ENCODE measurements at places on chromosomes 1 and 21. TPM values are rescaled to one million over a fixed set of nuclear protein-coding genes. Genes with fewer than 3 reads are reported as not detected.

DNA sequence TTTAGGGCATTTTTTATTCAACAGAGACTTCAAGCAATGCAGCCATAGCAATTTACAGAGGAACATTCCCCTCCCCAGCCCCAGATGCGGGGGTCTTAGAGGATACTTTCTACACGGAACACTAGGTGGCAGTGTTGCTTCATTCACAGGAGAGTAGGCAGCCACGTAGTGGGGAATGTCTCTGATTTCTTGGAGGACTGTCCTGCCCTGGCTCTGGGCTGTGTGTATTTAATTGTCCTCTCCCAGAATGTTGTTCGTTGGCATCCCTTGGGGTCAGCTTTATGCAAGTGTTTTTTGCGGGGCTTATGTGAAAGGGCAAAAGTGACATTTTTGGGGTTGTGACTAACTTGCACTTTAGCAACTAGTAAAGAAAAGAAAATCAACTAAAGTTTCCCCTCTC lies 96.9 kb downstream of the PAPPA2 start:
- peak; percentile 75 for DNase-seq

DNA sequence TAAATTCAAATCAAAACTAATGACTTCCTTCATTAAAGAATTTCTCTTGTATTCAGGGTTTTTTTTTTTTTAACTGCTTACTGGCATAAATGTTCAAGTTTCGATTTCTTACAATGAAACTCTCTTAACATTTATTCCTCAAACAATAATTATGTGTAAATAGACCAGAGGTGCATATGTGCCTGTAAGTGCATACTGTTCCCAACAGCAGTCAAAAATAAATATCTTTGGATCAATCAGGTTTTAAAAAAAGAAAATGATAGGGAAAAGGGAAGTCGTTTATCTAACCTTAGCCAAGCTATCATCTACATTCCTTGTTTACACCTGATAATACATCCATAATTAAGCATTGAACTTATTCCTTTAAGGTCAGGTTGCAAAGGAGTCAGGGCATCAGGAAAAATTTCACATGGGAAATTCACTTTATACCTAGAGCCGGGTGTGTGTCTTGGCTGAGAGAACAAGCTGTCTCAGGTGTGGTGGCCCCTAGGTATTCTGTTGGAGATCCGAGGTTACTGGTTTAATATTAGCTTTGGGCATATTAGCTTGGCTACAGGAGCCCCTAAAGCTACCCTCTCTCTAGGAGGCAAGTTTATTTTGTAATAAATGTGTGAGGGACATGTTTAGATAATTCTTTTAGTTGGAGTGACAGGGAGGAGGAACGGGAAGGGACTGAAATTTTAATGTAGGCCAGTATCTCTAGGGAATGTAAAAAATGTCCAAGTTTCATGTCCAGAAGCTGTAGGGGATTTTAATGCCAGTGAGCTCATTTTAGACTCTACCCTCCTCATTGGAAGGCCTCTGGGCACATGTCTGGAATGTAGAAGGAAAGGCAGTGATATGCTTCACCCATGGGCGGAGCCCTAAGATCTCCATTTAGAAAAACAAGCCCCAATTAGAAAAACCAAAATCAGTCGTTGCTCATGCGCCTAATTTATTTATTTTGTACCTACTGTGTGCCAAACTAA lies 327.9 kb upstream of the PROX1 start:
- DNase-seq: no peak

LCE3E gene
- total RNA-seq: not detected

S100A12 gene
- total RNA-seq: not detected

- DNase-seq: no peak
Measured at GRCh38 chr21:17542371-17543011, 29.6 kb downstream of the CXADR start.

All from sigmoid colon (tissue), 7 donors.